ENCODE measurements at places on chromosomes 12 and 14.

DNA sequence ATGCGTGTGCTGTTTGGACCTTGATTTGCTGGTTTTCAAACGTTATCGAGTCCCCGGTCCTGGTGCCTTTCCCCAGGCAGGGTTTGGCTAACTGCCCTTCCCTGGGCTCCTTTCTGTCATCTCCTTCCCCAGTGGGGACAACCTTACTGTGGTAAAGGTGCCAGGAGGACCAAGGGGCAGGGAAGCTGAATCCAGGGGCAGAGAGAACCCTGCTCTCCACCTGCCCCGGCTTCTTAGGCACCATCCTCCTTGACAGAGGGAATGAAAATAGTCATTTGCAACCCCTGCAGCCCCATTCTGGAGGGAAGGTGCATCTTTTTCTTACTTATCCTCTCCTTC is 5.0 kb downstream of the CEBPE start:
- DNase-seq = no peak

GRCh38 chr12:6550294-6551062 is 5.4 kb downstream of the IFFO1 start:
- DNase-seq = no peak

GRCh38 chr12:106428384-106428783 is 70.8 kb downstream of the POLR3B start:
- no peak for DNase-seq

GRCh38 chr12:49568442-49569162 is 660 bp upstream of the MCRS1 start:
- DNase-seq = no peak

DNA sequence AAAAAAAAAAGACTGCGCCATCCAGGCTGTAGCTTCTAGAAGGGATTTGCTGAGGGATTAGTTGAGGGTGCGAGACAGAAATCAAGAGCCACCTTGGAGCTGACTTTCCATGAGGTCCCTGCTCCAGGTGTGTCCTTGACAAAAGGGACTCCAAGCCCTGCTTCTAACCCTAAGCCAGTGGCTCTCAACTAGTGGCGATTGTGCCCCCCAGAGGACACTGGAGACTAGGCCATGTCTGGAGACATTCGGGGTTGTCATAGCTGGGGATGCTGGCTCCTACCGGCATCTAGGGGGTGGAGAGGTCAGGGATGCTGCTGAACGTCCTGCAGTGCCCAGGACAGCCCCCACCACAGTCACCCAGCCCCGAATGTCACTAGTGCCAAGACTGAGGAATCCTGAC is 40.6 kb downstream of the SPRING1 start:
- DNase-seq = no peak

DNA sequence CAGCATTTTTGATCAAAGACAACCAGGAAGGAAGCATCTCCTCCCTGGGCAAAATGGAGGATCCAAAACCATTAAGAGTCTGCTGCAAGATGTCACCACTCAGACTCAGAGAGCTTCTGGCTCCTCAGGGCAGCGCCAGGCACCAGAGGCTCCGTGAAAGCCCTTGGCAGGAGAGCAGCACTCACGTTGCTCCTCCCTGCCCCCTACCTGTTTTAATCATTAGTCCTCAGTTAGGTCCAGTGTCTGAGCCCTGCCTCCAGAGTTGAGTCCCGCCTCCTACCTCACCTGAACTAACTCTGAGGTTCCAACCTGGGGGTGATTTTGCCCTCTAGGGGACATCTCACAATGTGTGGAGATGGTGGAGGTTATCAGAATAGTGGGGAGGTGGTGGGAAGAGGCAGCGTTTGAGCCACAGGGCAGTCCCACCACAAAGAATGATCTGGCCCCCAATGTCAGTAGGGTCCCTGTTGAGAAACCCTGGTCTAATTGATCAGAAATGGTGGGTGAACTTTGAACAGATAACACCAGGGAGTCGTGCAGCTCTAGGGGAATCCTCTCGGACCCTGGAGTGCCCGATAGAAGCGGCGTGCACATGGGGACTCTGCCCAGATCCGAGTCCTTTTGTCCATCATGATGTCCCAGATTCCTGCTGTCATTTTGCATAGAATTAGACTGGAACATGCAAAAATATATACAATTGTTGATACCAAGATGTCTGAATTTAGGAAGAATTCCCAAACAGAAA is 156.7 kb upstream of the DIO3 start:
- no peak for DNase-seq

DNA sequence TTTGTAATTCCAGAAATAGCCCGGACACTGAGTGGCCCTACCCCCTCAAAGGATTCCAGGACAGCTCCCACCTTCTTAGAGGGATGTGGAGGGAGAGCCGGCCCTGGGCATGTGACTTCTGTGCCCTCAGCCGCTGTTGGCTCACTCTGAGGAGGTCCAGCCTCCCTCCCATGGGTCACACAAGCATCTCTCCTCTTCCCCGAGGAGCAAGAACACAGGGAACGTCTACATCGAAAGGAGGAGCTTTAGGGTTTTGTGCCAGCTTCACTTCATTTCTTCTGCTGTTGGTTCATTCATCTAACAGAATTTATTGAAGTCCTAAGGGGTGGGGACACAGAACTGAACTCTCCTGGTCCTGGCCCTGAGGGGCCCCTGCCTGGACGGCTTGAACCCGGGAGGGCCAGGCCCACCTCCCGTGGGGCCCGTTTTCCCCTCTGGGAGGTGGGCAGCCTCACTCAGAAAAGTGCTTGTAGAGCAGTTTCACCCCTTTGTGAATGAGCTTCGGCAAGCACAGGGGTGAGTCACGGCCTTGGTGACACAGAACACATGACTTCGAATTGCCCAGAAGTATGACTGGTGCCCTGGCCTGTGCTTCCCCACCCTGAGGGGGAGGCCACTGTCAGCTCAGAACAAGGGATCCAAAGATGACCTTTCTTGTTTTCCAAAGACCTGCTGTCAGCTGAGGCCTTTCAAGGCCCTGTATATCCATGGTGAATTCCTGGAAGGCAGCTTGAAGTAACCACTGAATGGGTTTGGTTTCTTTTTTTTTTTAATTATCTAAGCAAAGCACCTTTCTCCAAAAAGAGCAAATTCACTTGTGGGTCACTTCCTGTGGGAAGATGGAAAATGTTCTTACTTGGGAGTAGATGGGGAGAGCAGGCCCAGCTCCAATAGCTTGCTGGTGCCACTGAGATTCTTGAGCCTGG is 39.2 kb downstream of the NFKBIA start:
- peak; percentile 80 for DNase-seq

- DNase-seq = no peak
Observed at GRCh38 chr14:32354716-32355115, 25.6 kb downstream of the AKAP6 start.

DNA sequence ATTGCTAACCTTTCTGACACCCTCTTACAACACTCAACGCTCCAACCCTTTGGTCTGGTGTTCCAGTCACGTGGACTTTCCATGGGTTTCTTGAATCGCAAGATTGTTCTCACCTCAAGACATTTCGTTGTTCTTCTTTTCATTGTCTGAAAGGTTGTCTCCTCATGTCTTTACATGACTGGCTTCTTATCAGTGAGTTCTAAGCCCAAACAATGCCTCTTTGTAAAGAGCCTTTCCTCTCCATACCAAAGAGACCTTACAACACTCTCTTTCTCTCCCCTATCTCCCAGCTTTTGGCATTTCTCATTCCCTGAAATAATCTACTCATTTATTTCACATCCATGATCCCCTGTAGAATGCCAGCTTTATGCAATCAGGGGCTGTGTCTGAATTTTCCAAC is 1144.8 kb downstream of the AACS start:
- no peak for DNase-seq

- no peak for DNase-seq
Observed at GRCh38 chr14:88559852-88560251, 3.0 kb upstream of the ZC3H14 start.

GRCh38 chr14:77243853-77244252 is 27.2 kb downstream of the NGB start:
- no peak for DNase-seq

GRCh38 chr12:116376354-116377193 is 99.1 kb upstream of the MED13L start:
- no peak for DNase-seq

GRCh38 chr12:15717940-15718567 is 71.1 kb downstream of the EPS8 start:
- no peak for DNase-seq

- DNase-seq = no peak
Observed at GRCh38 chr14:105471297-105471821, 3.3 kb upstream of the CRIP2 start.

DNA sequence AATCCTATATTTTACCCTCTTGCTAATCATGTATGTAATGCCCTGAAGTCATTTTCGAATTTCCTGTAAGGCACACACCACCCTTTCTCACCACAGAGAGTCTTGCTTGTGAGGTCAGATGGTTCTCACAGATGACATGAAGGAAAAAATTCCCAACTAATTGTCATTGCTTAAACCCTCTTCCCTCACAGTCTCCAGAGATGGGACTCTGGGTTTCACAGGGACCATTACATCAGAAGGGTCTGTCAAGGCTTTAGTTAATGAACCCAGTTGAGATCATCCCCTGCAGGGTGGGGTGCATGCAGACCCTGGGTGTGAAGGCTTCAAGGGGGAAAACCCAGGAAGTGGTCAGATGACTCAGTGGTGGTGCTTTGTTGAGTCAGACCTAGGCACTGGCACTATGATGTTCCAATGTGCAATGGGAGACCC is 229.6 kb downstream of the BCAT1 start:
- DNase-seq = peak; percentile 36

DNA sequence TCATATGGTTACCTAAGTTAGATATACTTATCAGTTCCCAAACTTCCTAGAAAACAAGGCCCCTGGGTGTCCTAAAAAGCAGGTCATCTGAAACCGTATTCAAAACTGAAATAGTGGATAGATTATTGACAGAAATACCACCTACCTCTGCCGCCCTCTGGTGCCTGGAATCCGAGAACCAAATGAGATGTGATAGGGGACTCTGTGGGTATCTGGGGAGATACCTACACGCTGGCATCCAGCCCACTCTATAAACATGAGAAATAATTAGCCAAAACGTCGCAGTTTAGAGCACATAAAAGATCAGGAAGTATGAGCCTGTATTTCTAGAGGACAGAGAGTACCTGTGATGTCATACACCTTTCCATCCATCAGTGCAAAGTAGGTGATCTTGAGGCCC is 4.4 kb downstream of the ORMDL2 start:
- DNase-seq = no peak

- no peak for DNase-seq
Observed at GRCh38 chr12:21509768-21510167, 8.2 kb downstream of the GOLT1B start.

- DNase-seq = no peak
Observed at GRCh38 chr12:113299619-113300237, 35.2 kb downstream of the SLC8B1 start.

DNA sequence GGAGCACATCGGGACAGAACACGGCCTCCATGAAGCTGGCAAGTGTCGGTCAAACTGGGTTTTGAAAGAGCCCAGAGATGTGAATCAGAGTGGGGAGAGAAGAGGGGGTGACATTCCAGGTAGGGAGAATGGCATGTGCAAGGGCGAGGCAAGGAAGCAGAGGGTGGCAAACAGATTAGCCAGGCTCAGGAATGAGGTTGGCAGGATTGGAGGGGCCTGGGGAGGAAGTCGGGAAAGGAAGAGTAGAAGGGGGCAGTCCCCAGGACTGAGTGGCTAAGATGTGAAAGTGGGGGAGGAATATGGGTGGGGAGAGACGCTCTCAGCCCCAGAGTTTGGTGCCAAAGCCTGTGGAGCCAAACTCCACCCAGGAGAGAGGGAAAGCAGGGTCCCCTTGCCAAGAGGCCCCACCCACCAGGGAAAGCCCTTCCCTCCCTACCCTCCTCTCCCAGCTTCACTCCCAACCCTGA is 5.5 kb upstream of the HDAC7 start:
- no peak for DNase-seq

- no peak for DNase-seq
Observed at GRCh38 chr14:50089208-50089607, 27.2 kb downstream of the VCPKMT start.

GRCh38 chr14:89360277-89360676 is 56.8 kb downstream of the FOXN3 start:
- no peak for DNase-seq

GRCh38 chr12:69886715-69887114 is 61.7 kb downstream of the MYRFL start:
- DNase-seq = no peak

DNA sequence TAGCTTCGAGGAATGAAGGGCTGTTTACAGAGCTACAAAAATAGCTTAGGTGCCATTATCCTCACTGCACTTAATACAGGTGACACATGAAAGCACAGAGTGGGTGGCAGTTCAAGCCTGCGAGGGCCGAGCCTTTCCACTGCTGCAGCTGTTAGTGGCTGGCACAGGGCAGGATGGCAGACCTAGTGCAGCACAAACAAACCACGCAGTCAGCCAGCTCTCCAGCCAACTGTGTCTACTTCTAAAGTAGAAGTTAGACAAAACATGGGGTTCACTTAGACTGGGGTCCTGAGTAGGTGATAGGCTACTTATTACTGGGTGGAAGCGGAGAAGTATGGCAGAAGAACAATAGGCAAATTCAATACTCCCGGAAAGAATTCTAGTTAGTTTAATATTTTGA is 95.4 kb downstream of the DUSP16 start:
- peak; percentile 40 for DNase-seq

- no peak for DNase-seq
Observed at GRCh38 chr14:39841088-39841487, 408.9 kb upstream of the FBXO33 start.

GRCh38 chr14:99930420-99931274 is 134.6 kb upstream of the EVL start:
- DNase-seq = no peak

- no peak for DNase-seq
Observed at GRCh38 chr14:80850197-80850814, 91.2 kb downstream of the CEP128 start.

DNA sequence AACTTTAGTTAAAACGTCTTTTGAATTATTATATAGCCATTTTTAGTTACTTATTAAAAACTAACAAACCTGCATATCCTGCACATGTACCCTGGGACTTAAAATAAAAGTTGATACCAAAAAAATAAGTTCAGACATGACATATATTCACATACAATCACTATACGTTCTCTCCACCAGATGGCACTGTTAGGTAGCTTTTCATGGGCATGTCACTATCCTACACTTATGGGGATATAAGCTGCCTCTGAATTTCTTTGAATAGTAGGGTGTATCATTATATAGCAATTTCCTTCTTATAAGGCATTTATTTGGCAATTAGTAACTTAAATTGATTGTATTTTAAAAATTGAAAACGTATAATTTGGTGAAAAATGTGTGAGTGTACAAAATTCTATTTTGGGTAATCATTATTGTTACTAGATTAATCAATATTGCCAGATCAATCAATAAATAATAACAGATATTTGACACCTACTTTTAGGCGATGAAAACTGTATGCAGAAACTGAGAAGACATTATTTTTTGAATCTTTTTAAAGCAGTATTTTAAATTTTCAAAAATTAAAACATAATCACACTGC is 31.8 kb upstream of the OR10A7 start:
- peak; percentile 0 for DNase-seq
